ENCODE measurements at places on chromosomes 7 and 10. TPM values are rescaled to one million over a fixed set of nuclear protein-coding genes. Genes with fewer than 3 reads are reported as not detected.

SP8 gene
- not detected for total RNA-seq

MLXIPL gene
- not detected for total RNA-seq

SPDYE9 gene
- not detected for total RNA-seq

GRCh38 chr7:148727501-148728278, 29.0 kb downstream of the CUL1 start:
- peak; percentile 4 for DNase-seq

DNA sequence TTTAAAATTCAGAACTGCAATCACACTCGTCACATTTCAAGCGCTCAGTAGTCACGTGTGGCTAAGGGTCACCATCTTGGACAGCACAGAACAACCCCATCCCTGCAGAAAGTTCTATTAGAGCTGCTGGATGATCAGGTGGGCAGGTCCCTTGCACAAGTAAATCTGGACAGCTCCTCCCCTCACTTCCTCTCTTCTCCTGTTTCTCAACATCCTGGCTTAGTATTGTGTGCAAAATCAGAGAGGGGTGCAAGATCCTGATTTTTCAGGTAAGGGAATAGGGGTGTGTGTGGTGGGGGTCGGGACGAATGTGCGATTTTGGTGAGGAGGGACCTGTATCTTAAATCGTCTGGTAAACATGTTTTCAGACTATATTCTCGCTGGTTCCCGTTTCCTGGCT, at the start of gene GIMAP4:
Gene GIMAP4, plus strand, starts transcription at position 222 of the 400 bp plus-strand sequence. CDS start 2,512 bp downstream, outside the sequence.
- no peak for DNase-seq

DNA sequence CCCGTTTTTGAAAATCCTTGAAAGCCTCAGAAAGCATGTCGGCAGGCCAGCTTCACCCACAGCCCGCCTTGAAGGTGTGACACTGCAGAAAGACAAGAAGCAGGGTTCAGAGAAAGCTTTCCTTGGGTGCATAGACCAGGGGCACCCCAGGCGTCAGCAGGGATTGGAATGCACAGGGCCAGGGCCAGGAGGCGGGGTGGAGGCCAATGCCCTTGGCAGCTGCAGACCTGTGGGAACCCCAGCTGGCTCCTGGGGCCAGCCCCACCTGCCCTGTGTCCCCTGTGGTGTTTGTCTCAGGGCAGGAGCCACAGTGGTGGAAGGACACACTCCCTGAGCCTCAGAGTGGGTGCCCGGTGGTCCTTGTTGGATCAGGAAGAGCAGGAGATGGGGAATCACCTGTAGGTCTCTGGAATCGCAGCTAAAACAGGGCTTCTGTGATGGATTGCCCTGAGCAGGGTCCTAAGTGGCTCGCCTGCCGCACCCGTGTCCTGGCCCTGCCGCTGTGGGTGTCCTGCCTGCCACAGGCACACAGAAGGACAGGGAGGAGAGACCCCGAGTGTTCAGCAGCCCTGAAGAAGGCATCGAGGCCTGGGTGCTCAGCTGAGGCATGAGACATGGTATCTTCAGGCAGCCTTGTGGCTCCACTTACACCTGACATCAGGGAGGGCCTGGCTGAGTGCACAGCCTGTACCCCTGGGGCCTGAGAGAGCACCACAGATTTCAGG, 32.5 kb downstream of the ANXA8 start:
- DNase-seq, result no peak

GRCh38 chr10:15141136-15142054, 27.1 kb downstream of the NMT2 start:
- no peak for DNase-seq
